Regular cardiac myocyte (primary cell): ENCODE measurements at places on chromosomes 4 and X. TPM values are rescaled to one million over a fixed set of nuclear protein-coding genes. Genes with fewer than 3 reads are reported as not detected.

Gene CCDC158
- 0.19 and 1.1 TPM in 2 replicates for total RNA-seq

Gene WDR17
- total RNA-seq: 0.58 and 1.7 TPM in 2 replicates

Gene PRDM8
- total RNA-seq: 5.4 and 8.8 TPM in 2 replicates

Gene DKK2
- 0.19 TPM in 1 of 2 replicates, not detected in the other for total RNA-seq

Gene NWD2
- not detected in 2 replicates for total RNA-seq

Gene P2RY8
- total RNA-seq: not detected in 2 replicates
